ENCODE measurements at places on chromosomes 11 and 22. TPM values are rescaled to one million over a fixed set of nuclear protein-coding genes. Genes with fewer than 3 reads are reported as not detected.

DNA sequence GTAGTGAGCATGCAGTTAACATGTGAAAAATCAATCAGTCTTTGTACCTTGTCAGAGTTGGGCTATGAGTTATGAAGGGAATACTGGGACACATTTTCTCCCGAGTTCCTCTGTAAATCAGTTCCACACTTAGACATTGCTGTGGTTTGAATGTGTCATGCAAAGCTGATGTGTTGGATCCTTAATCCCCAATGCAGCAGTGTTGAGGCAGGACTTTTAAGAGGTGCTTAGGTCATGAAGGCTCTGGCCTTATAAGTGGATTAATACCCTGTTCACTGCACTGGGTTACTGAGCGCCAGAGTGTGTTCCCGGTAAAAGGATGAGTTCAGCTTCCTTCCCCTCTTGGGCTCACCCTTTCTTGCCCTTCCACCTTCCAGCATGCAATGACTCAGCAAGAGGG is 742.1 kb upstream of the TENM4 start:
- DNase-seq: no peak

DNA sequence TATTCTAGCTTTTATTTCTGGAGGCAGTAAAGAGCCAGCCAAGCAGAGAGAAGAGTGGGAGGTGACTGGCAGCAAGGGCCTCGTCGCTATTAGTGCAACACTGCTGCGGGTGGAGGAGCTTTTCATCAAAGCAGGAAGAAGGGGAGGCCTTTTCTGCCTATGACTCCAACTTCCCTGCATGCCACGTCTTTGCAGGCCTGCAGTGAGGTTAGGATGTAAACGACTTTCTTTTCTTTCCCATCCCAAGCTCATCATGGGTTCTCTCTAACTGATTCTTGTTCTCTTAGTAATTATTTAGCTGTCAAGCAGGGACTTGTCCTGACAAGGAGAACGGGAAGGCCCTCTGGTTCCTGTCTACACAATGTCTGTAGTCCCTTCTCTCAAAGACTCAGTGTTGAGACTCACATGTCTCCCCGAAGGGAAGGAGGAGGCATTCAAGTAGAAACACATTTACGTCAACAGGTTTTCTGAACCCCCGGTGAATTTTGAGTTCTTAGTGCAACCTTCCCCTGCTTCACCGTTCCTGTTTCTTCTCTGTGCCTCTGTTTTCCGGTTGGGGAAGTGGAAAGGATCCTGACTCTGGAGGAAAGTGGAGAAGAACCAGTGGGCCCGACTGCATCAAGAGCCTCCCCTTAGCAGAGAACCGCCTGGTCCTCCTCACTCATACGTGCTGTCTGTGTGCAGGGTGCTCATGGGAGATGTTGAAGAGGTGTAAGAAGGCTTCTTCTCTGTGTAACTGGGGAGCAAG is 56.9 kb downstream of the PACS1 start:
- DNase-seq: no peak

GRCh38 chr11:33897761-33898375 is 6.0 kb upstream of the LMO2 start:
- DNase-seq: no peak

GRCh38 chr11:23976841-23977271 is 520.0 kb upstream of the LUZP2 start:
- no peak for DNase-seq

GRCh38 chr22:37242395-37242918 is 1.6 kb downstream of the RAC2 start:
- DNase-seq: no peak

GRCh38 chr11:119389611-119390254 is 8.2 kb upstream of the USP2 start:
- no peak for DNase-seq

DNA sequence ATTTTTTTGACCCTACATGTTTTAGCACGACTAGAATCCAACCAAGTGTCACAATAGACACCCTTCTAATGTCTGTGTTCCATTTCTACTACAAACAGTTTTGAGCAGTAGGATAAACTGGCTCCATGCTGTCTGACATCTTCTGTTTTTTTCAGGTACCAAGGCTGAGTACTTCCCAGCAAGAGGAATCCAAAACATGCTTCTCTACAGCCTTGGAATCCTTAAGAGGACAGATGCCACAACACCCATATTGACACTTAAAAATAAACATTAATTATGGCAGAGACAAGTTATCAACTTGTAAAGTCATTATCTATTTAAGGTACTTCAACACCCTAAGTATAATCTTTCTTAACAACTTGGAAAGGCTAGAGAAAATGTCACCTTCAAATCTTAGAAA is 54.2 kb downstream of the LGR4 start:
- no peak for DNase-seq

- DNase-seq: no peak
Measured at GRCh38 chr11:112745973-112746372, 215.2 kb upstream of the NCAM1 start.

DNA sequence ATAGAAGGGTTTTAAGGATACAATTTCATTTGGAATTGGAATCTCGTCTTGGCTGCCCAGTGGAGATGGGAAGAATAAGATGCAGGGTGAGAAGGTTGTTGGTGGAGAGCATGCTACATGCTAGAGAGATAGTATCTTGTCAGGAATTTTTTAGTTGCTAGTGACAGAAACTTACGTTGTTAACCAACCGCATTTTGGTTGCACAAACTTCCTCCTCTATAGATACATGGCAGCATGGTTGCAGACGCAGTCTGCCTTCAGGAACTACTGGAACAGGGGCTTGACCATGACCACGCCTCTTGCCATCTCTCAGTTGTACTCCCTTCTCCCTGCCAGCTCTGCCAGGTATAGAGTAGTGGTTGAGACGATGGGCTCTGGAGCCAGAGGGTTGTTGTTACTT is 13.5 kb upstream of the CCDC90B start:
- no peak for DNase-seq

Gene MMP27
- polyA plus RNA-seq: not detected

Gene SLC22A8
- polyA plus RNA-seq: 0.05 TPM

Gene OR52H1
- not detected for polyA plus RNA-seq

Gene EIF3L
- 793 TPM for polyA plus RNA-seq

Gene TREH
- 0.50 TPM for polyA plus RNA-seq

Gene PATE2
- polyA plus RNA-seq: not detected

Gene KCNQ1
- polyA plus RNA-seq: 0.08 TPM
